ENCODE measurements at places on chromosomes 16 and 17.
A peak's percentile ranks its signal among the peaks of the same experiment; 100 is the strongest.

GRCh38 chr16:58127033-58127556 lies 2.1 kb downstream of the CFAP20 start:
- no peak for ATAC-seq

DNA sequence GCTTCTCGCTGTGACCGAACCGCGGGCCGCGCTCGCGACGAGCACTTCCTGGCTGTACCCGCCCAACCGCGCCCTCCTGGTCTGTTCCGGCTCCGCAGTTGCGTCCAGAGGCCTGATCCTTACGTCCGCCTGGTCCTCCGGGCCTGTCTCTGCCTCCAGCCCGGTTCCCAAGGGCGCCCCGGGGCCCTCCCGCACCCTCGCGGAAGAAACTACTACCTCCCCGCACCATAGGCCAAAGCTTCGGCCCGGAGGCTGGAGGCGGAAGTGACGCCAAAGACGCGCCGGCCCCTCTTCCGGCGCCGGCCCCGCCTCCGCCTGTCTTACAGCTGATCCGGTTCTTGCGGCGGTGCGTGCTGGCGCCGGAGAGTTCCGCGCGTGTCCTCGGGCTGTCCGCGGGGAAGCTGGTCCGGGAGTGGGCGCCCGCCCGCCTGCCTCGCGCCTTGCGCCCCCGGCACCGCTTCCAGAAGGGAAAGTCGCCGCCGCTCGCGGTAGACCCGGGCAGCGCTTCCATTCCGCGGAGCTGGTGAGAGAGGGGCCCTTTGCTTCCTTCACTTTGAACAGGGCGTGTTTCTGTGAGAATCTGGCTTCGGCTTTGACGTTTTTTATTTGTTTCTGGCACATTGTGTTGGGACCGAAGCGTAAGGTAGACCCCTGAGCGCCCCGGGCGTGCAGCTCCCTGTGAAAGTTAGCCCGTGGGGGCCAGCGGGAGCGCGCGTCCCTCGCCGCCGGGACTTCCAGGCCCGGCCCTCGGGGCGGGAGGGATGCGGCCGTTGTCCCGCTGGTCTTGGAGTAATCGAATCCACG lies at the start of gene ZNF778:
Gene ZNF778 (plus strand): TSS at position 316 of the 804 bp plus-strand sequence. CDS start 3,425 bp downstream, outside the sequence.
- peak; percentile 94 for ATAC-seq

- no peak for ATAC-seq
These were observed 3.2 kb downstream of the TMC6 start for GRCh38 chr17:78125138-78125913.

- no peak for ATAC-seq
These were observed 14.6 kb upstream of the YWHAE start for GRCh38 chr17:1414634-1415033.

DNA sequence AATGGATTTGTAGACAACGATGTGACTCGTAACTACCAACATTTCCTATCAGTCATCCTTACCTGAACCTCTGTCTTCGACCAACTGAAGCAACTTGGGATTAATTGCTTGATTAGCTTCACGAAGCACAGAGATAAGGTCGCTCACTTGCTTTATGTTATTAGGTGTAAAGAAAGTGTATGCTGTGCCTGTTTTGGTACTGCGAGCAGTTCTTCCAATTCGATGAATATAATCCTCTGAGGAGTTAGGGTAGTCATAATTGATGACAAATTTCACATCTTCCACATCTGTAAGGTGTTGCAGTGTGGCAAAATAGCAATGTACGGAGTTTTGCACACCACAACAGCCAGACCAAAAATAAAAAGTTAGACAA lies 3.6 kb upstream of the POLG2 start:
- no peak for ATAC-seq

DNA sequence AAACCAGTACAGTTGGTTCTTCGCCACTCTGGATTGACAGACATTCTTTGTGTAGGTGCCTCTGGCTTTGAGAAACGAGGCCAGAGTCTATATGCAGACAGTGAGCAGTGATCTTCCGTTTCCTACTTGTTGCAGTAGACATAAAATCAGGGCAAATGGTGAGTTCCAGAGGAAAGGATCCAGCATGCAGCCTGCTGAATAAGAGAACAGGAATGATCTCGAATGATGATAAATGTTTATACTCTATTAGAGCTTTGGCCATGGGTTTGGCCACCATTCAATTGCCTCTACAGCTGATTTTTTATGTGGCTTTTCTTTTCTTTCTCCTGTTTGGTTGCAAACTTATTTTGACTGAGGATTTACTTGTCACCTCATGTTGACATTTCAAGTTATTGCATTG lies 286.7 kb downstream of the IRX3 start:
- ATAC-seq, result no peak

GRCh38 chr16:8931859-8932258 lies 31.8 kb downstream of the USP7 start:
- ATAC-seq, result no peak

DNA sequence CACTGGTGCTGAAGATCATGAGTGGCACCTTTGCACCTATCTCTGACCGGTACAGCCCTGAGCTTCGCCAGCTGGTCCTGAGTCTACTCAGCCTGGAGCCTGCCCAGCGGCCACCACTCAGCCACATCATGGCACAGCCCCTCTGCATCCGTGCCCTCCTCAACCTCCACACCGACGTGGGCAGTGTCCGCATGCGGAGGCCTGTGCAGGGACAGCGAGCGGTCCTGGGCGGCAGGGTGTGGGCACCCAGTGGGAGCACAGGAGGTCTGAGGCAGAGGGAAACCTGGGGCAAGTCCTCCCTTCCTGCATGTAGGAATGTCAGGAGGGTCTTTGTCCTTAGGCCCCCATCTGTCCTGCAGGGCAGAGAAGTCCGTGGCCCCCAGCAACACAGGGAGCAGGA lies 6.5 kb upstream of the TRAF4 start:
- no peak for ATAC-seq

GRCh38 chr17:21176773-21177395 lies 37.1 kb downstream of the TMEM11 start:
- ATAC-seq, result no peak

- ATAC-seq, result no peak
These were observed 97.0 kb downstream of the MRTFB start for GRCh38 chr16:14168146-14168545.

- no peak for ATAC-seq
These were observed 138.9 kb downstream of the C16orf95 start for GRCh38 chr16:87178177-87178863.

GRCh38 chr16:70508752-70509151 lies 14.6 kb downstream of the COG4 start:
- ATAC-seq, result no peak

GRCh38 chr17:80737106-80738019 lies 192.7 kb downstream of the RPTOR start:
- no peak for ATAC-seq

DNA sequence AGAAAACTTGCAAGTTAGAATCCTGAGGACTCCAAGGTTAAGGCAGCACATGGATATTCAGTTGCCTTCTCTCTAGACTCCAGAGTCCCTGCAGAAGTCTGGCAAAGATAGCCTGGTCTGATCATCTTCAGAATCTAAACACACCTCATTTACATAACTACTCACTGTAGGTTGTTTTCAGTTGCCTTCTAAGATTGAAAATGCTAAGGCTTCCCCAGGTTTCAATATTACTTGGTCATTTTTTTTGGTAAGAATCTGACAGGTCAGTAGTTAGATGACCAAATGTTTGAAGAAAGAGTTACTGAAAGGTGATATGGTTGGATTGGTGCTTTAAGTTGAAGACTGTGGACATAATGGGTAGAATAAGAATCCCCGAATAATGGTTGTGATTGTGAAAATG lies 205.4 kb upstream of the KCNJ16 start:
- ATAC-seq, result no peak

GRCh38 chr17:56933868-56934267 lies 20.0 kb upstream of the TRIM25 start:
- peak; percentile 44 for ATAC-seq

DNA sequence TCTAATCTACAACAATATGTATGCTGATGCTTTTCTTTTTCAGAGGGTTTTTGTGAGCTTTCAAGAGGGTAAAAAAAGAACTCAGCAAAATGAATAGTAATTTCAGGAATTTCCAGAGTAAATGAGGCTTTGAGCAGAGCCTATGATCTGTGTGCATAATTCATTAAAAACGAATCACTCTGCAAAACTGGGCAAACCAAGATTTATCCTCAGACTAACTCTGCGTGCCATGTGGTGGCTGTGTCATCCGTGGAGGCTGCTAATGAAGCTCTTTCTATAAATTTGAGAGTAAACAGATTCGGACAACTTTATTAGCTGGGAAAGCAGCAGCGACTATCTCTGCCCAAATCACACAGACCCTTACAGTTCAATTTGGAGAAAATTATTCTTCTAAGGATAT lies 83.8 kb downstream of the FOXL1 start:
- ATAC-seq, result no peak

DNA sequence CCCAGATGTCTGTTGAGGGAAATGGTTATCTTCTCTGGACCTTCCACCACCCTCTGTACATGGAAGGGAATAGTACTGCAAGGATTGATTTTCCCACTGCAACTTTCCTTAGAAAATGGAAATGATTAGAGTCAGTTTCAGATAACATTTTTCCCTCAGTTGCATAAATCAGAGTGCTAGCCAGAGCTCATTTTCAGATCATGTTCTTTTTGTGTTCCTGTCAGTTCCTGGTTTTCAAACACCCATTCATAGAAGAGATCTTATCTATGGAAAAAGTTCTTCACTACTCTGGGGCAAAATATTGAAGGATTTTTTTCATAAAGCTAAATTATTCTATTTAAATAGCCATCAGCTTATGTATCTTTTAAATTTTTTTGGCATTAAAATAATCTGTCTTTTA lies 11.7 kb upstream of the COX10 start:
- ATAC-seq, result no peak

DNA sequence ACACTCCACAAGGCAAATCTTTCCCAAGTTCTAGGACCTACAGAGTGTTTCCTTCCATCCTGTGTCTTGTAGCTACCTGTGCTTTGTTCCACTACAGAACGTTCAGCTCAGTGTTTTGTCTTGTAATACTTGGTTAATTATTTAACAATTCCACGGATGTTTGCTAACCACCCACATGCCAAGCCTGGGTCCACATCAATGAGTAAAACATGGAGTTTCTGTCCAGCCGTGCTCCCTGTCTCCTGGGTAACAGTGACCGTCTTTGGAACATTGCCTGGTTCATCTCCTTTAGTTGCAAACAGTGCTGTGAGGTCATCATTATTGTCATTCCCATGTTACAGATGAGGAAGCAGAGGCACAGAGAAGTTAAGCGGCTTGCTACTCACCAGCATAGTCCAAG lies 41.3 kb downstream of the IRF8 start:
- ATAC-seq, result no peak

DNA sequence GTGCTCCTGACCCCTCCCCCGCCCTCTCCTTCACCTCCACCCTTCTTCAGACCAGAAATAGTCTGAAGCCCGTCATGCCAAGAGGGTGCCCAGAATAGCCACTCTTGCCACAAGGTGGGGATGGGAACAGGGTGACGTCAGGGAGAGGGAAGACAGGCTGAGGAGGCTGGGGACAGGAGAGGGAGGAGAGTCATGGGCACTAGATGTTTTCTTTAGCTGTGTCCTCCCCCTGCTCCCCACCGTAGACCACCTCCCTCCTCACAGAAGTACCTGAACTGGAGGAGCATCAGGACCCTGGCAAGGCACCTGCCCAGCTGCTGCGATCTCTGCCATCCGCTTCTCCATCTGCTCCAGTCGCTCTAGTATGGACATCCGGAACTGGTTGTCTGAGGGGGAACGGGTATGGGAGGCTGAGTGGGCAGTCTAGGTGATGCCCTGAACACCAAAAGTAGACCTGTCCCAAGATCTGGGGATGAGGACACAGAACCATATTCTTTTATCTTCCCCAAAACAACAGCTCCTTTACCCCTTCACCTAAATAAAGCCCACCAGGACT lies 6.6 kb upstream of the SPAG7 start:
- no peak for ATAC-seq

GRCh38 chr16:55572439-55572838 lies 6.0 kb downstream of the CAPNS2 start:
- no peak for ATAC-seq

- ATAC-seq, result no peak
These were observed 114.3 kb upstream of the C16orf82 start for GRCh38 chr16:26952411-26952810.

GRCh38 chr17:81471818-81472456 lies 40.7 kb downstream of the ACTG1 start:
- ATAC-seq, result peak; percentile 59

- no peak for ATAC-seq
These were observed 292.2 kb downstream of the TOX3 start for GRCh38 chr16:52254746-52255145.

- no peak for ATAC-seq
These were observed 7.3 kb upstream of the CAPNS2 start for GRCh38 chr16:55559233-55559632.

GRCh38 chr17:40648384-40648968 lies 858 bp upstream of the SMARCE1 start:
- ATAC-seq, result peak; percentile 37

- ATAC-seq, result peak; percentile 5
These were observed 3.8 kb downstream of the AXIN2 start for GRCh38 chr17:65557349-65558310.

DNA sequence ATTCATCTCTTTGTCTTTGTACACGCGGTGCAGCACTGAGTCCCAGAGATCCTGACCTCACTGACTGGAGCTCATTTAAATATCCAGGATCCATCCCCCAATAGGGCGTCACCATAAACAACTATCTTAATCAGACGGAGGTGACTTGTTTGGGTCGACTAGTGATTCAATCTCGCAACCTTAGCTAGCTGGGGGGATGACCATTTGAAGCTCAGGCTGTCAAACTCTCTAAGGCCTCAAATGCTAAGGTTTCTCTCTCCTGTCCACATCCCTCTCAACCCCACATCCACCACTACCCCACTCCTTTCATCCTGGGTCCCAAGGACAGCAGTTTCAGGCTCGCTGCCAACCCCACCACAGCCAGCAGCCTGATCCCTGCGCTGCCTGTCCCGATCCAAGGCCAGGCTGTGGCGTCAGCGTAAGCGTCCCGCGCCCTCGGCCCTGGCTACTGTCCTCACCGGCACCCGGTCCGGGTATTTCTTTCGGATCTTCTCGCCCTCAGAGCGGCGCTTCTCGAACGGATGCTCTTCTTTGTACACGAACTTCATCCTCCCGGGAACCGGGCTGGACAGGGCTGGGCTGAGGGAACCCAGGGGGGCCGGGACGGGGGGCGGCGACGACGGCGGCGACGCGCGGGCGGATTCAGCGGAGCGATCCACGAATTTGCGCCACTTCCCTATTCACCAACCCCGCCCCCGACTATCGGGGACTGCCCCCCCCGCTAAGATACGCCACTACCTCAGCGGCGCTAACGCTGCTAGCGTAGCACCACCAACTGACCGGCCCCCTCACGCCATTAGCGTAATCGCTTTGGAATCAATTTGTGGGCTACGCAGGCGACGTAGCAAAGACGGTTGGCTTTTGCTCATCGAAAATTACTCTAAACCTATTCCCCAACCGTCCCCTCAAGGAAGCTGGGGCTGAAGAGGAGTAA lies at the start of gene GABARAP:
Gene GABARAP (minus strand): TSS at position 667 of the 934 bp plus-strand sequence. CDS start 119 bp downstream, at position 548.
- peak; percentile 39 for ATAC-seq

- ATAC-seq, result peak; percentile 86
These were observed at the start of gene ITGAX for GRCh38 chr16:31354394-31355291. ITGAX (plus strand) TSS chr16:31355176; CDS start chr16:31355255, 79 bp downstream.

GRCh38 chr17:47744168-47745036 lies 11.4 kb downstream of the TBX21 start:
- ATAC-seq, result no peak

- no peak for ATAC-seq
These were observed 13.2 kb upstream of the NAGPA start for GRCh38 chr16:5046914-5047313.

Data from activated T-helper 17 cell treated with anti-CD3 and anti-CD28 coated beads, Interleukin-2, amount 50 U/mL, for 72 hours (primary cell).